ENCODE measurements at places on chromosomes 11 and 22.

DNA sequence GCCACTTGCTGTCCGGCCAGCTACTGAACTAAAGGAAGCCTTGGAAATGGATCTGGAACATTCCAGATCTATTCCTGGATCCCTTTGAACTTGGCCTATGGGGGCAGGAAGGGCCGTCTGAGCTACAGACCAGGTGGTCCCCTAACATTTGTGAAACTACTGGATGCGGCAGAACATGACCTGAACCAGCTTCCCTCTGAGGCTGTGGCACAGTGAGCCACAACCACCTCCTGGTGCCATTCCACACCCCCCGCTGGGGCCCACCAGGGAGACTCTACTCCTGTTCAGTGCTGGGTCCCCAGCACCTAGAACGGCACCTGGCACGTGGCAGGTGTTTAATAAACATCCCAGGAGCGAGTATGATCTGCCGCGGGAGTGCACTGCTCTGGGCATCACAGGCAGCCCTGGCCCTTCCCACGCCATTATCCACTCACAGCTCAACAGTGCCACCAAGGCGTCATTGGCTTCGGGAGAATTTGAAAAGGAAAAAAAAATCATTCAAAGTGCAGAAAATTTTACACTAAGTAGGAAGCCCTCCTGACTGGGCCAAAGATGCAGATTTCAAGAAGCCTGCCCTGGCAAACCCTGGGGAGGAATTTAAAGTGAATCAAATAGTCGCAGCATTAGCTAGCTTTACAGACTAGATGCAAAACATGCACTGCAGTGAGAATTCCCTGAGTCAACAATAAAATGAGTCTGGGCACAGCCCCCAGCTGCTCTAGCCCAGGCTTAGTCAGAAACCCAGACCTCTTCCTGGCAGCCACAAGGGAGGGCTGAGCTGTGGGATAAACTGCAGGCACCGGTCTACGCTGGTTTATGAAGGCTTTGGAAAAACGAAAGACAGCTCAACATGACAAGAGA, 14.3 kb upstream of the EFCAB6 start:
- no peak for DNase-seq

- DNase-seq: no peak
Measured at GRCh38 chr11:95794086-95794485, 3.8 kb downstream of the CEP57 start.

- no peak for DNase-seq
Measured at GRCh38 chr22:17570851-17571631, 7.7 kb downstream of the SLC25A18 start.

- DNase-seq: no peak
Measured at GRCh38 chr22:30129636-30130035, 49.4 kb downstream of the HORMAD2 start.

- DNase-seq: no peak
Measured at GRCh38 chr22:20968281-20968977, 1.4 kb downstream of the AIFM3 start.
